ENCODE measurements at places on chromosomes 2 and 18. TPM values are rescaled to one million over a fixed set of nuclear protein-coding genes. Genes with fewer than 3 reads are reported as not detected.

Gene GRB14
- 1.7 TPM for total RNA-seq

Gene STON1
- 22.3 TPM for total RNA-seq

Gene FAM168B
- 79.4 TPM for total RNA-seq

Gene TMEM198
- 10.2 TPM for total RNA-seq

Gene STPG4
- total RNA-seq = not detected

Gene SLC9A4
- total RNA-seq = not detected

DNA sequence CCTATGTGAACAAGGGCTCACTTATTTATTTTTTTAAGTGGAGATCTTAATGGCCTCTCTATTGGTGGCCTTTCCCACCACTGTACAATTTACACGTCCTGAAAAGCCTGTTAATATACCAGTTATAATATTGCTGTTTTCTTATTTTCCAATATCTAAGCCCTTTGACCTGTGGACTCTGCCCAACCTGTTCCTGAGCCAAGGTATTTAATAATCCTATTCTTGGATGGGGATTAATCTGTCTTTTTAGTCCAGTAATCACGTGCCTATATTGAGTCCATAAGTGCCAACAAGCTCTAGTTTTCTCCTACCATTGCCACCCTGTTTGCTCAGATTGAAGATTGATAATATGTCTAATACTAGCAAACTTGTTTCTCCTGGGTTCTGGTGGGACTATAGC lies 42.7 kb downstream of the MBD5 start:
- no peaks in the 10 kb centered on the region for H3K27me3 ChIP-seq
- H3K4me3 ChIP-seq = no peak overlapping the region
- peaks cover 4% of the 10 kb centered on the region for H3K4me1 ChIP-seq
- no peak overlapping the region for H3K27ac ChIP-seq

DNA sequence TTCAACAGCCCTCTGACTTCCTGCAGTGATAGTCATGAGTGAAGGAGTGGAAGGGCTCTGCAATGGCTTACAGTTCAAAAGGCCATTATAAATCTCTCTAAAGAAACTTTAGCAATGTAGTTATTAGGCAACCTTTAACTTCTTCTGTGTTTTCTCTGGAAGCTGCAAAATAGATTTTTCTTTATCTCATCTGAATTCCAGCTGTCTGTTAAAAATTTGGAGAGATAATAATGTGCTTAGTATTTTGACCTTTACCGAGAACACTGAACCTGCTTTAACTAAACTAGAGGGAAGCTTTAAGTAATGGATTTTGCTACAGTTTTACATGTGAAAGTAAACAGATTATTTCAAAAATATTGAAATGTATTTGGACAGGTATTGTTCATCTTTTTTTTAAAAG lies 847.9 kb downstream of the ERBB4 start:
- H3K4me3 ChIP-seq = no peak overlapping the region
- no peaks in the 10 kb centered on the region for H3K36me3 ChIP-seq
- no peaks in the 10 kb centered on the region for H3K27me3 ChIP-seq
- no peak overlapping the region for H3K27ac ChIP-seq
- H3K4me1 ChIP-seq = no peaks in the 10 kb centered on the region

GRCh38 chr2:25872134-25872533 lies 6.2 kb downstream of the ASXL2 start:
- no peak overlapping the region for H3K27ac ChIP-seq
- no peak for DNase-seq
- peaks cover 29% of the 10 kb centered on the region for H3K36me3 ChIP-seq
- H3K4me3 ChIP-seq = no peak overlapping the region

GRCh38 chr18:11899063-11899462 lies 9.1 kb downstream of the MPPE1 start:
- no peak overlapping the region for H3K27ac ChIP-seq
- no peak overlapping the region for H3K4me3 ChIP-seq
- DNase-seq = no peak
- peaks cover 23% of the 10 kb centered on the region for H3K36me3 ChIP-seq
- H3K4me1 ChIP-seq = no peaks in the 10 kb centered on the region

GRCh38 chr2:181183878-181184542 lies 203.6 kb downstream of the UBE2E3 start:
- no peak overlapping the region for H3K4me3 ChIP-seq
- no peak overlapping the region for H3K27ac ChIP-seq
- H3K36me3 ChIP-seq = no peaks in the 10 kb centered on the region
- DNase-seq = no peak

GRCh38 chr2:126635281-126635680 lies 20.7 kb upstream of the GYPC start:
- H3K27ac ChIP-seq = no peak overlapping the region
- no peaks in the 10 kb centered on the region for H3K4me1 ChIP-seq
- no peaks in the 10 kb centered on the region for H3K36me3 ChIP-seq
- H3K27me3 ChIP-seq = no peaks in the 10 kb centered on the region
- no peak overlapping the region for H3K4me3 ChIP-seq

GRCh38 chr18:64695851-64696553 lies 547.1 kb upstream of the LINC00305 start:
- H3K4me3 ChIP-seq = no peak overlapping the region
- DNase-seq = no peak
- H3K4me1 ChIP-seq = no peaks in the 10 kb centered on the region

DNA sequence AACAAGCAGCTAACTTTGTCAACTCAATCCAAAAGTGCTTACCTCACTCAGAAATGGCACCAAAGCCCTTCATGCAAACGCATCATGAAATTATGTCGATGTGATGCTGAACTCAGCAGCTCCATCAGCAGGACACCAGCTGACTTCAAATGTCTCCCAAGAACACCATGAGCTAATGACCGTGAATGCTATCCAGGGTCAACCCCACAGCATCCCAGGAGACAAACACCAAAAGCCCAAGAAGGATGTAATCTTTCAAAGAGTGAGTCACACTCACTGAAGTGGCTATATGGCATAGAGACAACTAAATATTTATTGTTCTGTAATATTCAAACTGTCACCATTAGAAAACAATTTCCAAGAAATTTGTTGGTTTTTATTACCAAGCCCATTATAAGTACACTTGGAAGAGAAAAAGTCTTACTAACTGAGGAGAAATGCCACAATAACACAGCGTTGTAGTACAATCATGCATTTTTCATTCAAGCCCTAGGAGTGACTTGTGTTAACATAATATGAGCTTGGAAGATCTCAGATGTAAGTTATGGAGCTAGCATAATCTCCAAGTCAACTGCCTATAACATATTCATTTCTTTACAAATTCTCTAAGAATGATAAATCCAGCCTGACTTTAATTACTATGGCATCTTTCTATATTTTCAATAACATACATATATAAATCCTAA lies 165.0 kb upstream of the CCDC68 start:
- H3K36me3 ChIP-seq = no peaks in the 10 kb centered on the region
- no peaks in the 10 kb centered on the region for H3K27me3 ChIP-seq
- no peak for DNase-seq
- no peaks in the 10 kb centered on the region for H3K4me1 ChIP-seq
- H3K4me3 ChIP-seq = no peak overlapping the region
- H3K27ac ChIP-seq = no peak overlapping the region
